AG04450 (cell line): ENCODE measurements at places on chromosomes 6 and 20.

- DNase-seq = no peak
These were observed 442.1 kb downstream of the BCKDHB start for GRCh38 chr6:80548532-80548931.

- DNase-seq = no peak
These were observed 30.6 kb downstream of the CPNE5 start for GRCh38 chr6:36808634-36809033.

DNA sequence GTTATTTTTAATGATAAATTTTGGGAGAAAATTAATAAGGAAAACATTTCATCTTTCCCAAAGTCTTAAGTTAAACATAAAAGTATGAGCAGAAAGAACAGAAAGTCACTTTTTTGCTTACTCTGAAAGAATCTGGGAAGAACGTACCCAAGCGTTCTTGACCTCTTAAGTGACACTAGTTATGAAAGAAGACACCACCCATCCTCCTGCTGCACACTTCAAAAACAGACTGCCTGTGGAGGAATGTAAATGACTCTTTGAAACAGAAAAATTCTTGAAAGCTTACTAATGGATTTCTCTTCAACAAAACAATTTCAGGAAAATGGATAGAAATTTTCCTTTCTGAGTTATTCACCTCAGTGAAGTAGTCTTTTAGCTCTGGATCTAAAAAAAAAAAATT is 227.7 kb downstream of the MEI4 start:
- no peak for DNase-seq

DNA sequence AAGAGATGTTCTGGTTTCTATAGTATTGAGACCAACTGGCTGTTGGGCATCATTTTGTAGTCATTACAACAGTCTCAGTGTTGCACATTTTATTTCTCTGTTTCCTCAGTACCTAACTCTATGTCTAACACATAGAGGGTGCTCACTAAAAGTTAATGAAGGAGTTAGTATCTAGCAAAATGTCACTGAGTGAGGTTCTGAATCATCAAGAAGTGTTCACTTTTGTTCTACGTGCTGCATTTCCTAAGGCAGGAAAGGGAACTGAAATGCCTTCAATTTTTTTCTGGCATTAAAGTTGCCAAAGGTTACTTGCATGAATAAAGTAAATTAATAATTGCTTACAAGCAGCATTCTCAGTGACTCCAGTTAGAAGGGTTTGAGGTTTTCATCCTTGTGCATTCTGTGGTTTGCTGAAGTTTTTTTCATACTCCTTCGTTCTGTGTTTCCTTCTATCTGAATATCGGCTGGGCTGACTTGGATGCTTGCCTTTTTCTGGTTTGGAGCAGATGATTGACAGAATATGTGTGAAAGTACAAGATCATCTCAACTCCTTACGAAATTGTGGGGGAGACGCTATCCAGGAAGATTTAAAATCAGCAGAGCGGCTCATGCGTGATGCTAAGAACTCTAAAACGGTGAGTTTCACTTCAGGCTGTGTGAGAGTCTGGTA is 114.5 kb upstream of the SCGN start:
- DNase-seq = no peak

DNA sequence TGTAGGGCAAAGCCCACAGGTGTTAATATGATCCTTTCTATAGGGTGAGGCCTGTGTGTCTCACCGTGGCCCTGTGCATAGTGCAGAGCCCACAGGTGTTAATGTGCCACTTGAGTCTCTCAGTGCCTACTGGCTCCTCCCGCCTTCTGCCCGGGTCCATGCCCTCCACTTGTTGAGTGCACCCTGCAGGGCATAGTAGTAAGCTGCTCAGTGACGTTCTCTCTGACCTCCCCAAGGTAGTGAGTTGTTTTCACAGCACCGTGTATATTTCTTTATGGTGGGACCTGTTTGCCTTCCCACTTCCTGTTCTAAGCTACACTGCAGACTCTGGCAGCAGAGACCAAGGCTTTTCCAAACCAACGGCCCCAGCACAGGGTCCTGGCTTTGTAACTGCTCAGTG is 64.5 kb upstream of the SLC22A1 start:
- DNase-seq = no peak

GRCh38 chr6:28782113-28782673 is 141.6 kb downstream of the TRIM27 start:
- no peak for DNase-seq

DNA sequence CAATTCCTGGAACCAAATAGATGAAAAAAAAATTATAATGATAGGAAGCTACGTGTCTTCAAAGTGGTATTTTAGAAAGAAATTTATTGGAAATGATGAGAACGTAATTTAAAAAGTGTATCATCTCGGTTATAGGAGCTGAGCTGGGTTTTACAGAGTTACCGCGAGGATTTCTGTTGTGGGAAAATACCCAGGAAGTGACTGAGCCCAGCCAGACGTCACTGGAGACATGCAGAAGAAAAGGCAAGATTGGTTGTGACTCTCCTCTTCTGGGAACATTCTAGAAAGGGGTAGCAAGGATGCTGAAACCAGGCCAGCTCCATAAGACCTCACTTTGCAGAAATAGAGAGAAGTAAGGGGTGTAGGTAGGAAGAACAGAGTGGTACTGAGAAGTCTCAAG is 95.9 kb upstream of the ADGRF1 start:
- no peak for DNase-seq

- no peak for DNase-seq
These were observed 30.7 kb downstream of the GFRA4 start for GRCh38 chr20:3632311-3633004.

- no peak for DNase-seq
These were observed 36.4 kb downstream of the DCBLD1 start for GRCh38 chr6:117518870-117519269.

DNA sequence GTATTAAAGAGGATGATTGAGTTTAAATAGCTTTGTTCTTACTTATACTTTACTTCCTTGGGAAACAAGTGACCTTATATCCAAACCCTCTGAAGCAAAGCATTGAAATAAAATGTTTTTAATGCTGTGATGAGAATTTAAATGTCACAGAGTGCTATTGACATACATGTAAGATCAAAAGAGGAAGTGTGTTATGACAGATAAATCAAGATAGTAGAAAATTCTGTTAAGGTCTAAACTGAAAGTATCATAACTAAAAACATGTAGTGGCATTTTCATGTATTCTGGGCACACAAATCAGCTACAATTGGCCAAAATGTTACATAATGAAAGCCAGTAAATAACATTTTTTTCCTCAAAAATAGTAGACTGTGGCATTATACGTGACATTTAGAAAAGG is 318.0 kb downstream of the GRIK2 start:
- DNase-seq = no peak

GRCh38 chr6:132072271-132072670 is 121.1 kb upstream of the CCN2 start:
- no peak for DNase-seq

DNA sequence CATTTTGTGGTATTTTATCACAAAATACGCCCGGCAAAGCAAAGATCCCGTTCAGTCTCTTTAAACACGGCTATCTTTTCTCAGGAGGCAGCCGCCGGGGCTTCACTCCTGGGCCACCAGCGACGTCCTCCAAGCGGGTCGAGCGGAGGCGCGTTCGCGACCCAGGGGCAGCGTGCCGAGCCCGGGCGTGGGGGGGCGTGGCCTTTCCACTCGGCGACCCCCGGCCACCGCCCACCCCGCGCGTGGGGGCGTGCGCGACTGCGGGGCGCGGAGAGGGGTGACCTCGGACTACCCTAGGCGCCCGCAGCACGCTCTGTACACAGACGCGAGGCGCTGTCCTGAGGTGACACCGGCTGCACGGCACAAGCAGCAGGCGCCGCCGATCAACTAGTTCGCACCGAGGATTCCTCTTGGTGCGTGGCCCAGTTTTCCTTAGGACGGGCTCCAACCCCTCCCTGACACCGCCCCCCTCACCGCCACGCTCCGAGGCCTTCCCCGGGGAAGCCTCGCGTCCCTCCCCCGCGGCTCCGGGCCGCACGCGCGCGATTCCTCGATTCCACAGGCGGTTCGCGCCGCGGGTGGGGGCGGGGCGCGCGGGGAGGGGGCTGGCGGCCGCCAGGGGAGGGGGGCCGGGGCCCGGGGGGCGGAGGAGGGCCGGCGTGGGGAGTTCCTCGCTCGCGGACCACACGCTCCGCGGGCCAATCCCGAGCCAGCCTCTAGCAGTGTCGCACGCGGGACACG is 1.1 kb upstream of the JARID2 start:
- DNase-seq = no peak

DNA sequence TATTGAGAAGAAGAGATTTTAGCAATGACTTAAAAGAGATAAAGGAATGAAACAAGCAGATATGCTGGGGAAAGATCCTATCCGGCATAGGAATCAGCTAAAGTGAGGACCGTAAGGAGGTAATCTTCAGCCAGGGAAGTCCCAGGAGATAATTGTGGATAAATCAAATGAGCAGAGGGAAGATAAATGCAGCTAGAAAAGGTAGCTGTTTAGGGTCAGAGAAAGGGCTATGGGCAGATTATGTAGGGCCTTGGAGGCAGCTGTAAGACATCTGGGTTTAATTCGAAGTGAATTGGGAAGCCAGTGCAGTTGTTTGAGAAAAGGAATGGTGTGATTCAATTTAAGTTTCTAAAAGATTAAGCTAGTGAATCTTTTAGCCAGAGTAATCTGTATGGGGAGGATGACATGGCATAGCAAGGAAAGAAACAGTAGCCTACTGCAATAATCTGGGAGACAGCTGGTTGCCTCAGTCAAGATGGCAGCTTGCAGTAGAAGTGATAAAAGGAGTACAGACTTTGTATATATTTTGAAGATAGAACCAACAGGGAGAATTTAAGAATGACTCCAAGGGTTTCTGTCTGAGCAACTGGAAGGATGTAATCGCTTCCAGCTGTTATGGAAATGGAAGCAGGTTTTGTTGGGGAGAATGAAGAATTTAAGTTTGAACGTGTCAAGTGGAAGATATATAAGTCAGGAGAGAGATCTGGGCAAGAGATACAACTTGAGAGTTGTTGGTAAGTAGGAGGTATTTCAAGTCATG is 552.3 kb upstream of the FLRT3 start:
- DNase-seq = no peak
